ENCODE measurements at places on chromosomes 13 and 19. TPM values are rescaled to one million over a fixed set of nuclear protein-coding genes. Genes with fewer than 3 reads are reported as not detected.
A peak's percentile ranks its signal among the peaks of the same experiment; 100 is the strongest.

DNA sequence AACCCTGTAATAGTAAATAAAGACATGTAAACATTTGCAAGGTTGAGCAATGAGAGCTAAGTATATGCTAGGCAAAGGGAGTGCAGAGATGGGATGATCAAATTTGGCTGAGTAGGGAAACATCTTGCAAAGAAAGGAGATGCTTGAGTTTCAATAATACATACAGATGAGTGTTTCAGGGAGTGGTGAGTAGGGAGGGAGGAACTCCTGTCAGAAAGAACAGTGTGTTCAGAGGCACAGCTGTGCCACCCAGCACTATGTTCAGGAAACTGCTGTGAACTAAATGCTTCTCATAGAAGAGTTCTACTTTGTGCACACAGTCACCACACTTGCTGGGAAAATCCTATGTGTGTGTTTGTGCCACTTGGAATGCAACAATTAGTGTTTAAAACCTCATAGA is 1077.1 kb downstream of the UQCRFS1 start:
- no peak overlapping the region for H3K4me3 ChIP-seq
- H3K27ac ChIP-seq, result no peak overlapping the region
- H3K36me3 ChIP-seq, result no peaks in the 10 kb centered on the region
- DNase-seq, result no peak
- no peaks in the 10 kb centered on the region for H3K4me1 ChIP-seq

DNA sequence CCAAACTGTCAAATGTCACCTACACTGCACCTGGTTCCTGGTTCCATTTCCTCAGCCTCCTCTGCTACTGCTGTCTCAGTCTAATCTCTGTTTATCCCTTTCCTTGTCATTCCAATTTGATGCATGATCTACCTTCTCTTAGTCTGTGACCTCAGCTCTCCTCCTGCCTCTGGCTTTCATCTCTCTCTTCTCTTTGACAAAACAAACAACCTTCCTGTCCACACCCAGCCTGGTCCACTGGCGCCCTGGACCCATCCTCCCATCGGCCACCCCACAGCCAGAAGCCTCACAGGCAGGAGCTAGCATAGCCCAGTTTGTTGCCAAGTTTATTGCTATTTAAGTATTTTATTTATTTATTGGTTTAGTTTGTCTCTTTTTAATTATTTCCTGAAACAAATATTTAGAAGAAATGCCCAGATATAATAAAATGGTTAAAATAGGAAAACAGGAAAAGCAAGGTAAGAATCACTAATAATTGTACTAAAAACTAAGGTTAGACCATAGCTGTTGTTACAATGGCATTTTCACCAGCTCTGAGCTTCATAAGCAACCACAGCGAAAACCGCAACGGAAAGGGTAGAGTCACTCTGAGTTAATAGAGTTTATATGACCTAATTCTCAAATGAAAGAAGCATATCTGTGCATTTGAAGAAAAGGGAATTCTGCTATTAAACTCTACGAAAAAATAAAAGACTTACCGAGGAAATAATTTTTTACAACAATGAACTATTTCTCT is 68.6 kb downstream of the EFNB2 start:
- H3K27me3 ChIP-seq, result no peaks in the 10 kb centered on the region
- no peak overlapping the region for H3K27ac ChIP-seq
- no peaks in the 10 kb centered on the region for H3K36me3 ChIP-seq
- peaks cover 17% of the 10 kb centered on the region for H3K4me1 ChIP-seq
- H3K4me3 ChIP-seq, result no peak overlapping the region
- no peak for DNase-seq

- no peak overlapping the region for H3K4me3 ChIP-seq
- DNase-seq, result no peak
- H3K27me3 ChIP-seq, result no peaks in the 10 kb centered on the region
- no peaks in the 10 kb centered on the region for H3K36me3 ChIP-seq
Measured at GRCh38 chr13:64704121-64704649, 2526.0 kb downstream of the PCDH9 start.

DNA sequence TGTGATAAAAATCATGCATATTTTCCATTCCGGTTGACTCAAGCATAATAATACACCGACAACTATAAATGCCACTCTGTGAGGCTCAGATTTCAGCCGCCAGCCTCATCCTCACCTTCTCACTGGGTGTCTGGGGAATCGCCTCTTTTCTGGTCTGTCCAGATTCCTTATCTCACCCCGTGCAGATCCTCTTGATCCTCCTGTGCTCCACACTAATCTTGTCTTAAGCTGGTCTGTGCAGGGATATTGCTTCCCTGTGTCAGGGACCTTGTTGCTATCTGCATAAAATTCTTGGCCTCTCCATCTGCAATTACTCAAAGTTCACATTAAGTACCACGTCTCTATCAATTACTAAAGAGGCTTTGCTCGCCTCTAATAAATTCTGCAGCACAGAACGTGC is 116.6 kb upstream of the SPACA7 start:
- H3K36me3 ChIP-seq, result no peaks in the 10 kb centered on the region
- H3K27me3 ChIP-seq, result no peaks in the 10 kb centered on the region
- no peak overlapping the region for H3K27ac ChIP-seq
- H3K4me1 ChIP-seq, result no peaks in the 10 kb centered on the region
- no peak overlapping the region for H3K4me3 ChIP-seq

DNA sequence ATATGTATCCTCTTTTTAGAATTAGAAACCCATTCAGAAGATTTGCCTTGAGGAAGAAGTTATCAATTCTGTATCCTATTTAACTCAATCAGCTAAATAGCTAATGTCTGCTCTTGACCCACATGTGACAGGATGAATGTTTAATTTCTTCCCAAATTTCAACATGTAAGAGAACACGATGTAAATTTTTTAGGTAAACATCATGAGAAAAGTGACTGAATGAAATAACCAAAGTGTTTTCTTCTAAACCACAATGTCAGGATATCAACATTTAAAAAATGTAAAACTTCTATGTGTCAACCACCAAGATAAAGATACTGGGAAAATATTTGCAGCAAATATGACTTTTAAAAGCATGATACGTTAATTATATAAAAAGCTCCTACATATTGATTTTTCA is 302.4 kb downstream of the DCT start:
- H3K4me3 ChIP-seq, result no peak overlapping the region
- peaks cover 50% of the 10 kb centered on the region for H3K4me1 ChIP-seq
- no peak for DNase-seq
- H3K36me3 ChIP-seq, result peaks cover 4% of the 10 kb centered on the region
- no peaks in the 10 kb centered on the region for H3K27me3 ChIP-seq

GRCh38 chr13:48296528-48296927 is 7.0 kb upstream of the RB1 start:
- H3K27ac ChIP-seq, result no peak overlapping the region
- no peak overlapping the region for H3K4me3 ChIP-seq
- no peak for DNase-seq
- H3K4me1 ChIP-seq, result no peaks in the 10 kb centered on the region

- H3K4me3 ChIP-seq, result no peak overlapping the region
- no peak for DNase-seq
- H3K27me3 ChIP-seq, result no peaks in the 10 kb centered on the region
Measured at GRCh38 chr13:46006688-46007452, 45.7 kb downstream of the ZC3H13 start.

DNA sequence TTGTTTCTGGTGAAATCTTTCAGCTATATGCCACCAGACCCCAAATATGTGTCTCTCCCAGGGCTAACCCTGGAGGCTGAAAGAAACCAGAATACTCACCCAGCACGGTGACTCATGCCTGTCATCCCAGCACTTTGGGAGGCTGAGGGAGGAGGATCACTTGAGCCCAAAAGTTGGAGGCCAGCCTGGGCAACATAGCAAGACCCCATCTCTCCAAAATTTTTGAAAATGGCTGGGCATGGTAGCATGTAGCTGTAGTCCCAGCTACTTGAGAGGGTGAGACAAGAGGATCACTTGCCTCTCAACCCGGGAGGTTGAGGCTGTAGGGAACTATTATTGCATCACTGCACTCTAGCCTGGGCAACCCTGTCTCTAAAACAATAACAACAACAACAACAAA is 76.1 kb upstream of the UQCRFS1 start:
- H3K4me1 ChIP-seq, result no peaks in the 10 kb centered on the region
- DNase-seq, result no peak
- no peaks in the 10 kb centered on the region for H3K36me3 ChIP-seq
- no peaks in the 10 kb centered on the region for H3K27me3 ChIP-seq
- no peak overlapping the region for H3K27ac ChIP-seq
- H3K4me3 ChIP-seq, result no peak overlapping the region

DNA sequence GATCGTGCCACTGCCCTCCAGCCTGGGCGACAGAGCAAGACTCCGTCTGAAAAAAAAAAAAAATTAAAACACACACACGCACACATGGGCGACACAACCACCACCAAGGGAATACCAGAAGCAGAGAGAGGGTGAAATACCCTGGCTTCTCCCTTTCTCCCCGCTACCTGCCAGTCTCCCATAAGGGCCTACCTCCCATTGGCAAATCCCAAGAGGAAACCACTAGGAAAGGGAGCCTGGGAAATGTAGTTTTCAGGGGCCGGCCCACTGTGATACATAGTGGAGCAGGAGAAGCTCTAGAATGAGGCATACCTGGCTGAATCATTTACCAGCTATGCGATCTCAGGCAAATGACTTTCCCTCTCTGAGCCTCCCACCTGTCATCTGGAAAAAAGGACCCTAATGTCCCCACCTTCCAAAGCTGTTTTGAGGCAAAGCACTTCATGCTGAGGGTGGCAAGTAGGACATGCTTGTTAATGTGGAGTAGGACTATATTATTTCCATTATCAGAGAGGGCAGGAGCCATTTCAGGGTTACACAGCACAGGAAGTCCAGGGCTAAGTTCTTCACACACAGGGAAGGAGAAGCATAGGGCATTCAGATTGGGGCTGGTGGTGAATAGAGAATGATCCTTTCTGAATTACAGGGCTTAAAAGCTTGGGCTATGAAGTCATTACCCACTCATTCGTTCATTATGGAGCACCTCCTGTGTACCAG is 14.3 kb upstream of the HNRNPUL1 start:
- H3K27ac ChIP-seq, result no peak overlapping the region
- no peaks in the 10 kb centered on the region for H3K27me3 ChIP-seq
- peaks cover 54% of the 10 kb centered on the region for H3K36me3 ChIP-seq
- DNase-seq, result no peak

DNA sequence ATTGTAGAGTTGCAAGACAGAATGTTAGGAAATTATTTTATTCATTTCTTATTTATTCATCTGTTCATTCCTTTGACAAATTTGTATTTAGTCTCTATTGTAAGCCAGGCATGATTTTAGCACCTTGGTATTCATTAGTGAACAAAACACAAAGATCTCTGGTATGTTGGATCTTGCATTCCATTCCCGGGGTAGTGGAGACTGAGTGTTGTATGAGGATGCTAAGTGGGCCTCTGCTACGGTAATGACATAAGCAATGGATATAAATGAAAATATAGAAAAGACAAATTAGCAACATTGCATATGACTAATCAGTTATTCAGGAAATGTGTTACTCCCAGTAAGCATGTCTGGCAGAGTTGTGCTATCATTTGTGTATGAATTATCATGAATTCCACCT is 449.3 kb downstream of the PCDH17 start:
- H3K4me3 ChIP-seq, result no peak overlapping the region
- DNase-seq, result no peak
- no peaks in the 10 kb centered on the region for H3K4me1 ChIP-seq
- H3K27me3 ChIP-seq, result no peaks in the 10 kb centered on the region

DNA sequence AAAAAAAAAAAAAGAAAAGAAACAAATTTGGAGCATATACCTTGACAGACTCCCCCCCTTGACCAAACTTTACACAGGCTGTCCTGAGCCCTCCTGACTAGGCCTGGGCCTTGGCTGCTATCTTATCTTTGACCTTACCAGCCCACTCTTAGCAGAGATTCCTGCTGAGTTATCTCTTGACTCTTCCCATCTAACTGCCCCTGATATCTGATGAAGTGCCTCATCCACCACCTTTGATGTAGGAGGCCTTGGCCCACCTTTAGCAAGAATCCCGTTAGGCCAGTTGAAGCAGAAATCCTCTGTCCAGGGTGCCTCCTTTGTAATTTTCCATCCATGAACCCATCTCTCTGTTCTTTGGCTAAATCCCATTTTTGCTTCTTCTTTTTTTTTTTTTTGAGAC is 43.6 kb downstream of the NLRP12 start:
- no peaks in the 10 kb centered on the region for H3K27me3 ChIP-seq
- H3K36me3 ChIP-seq, result no peaks in the 10 kb centered on the region
- DNase-seq, result no peak
- no peaks in the 10 kb centered on the region for H3K4me1 ChIP-seq

GRCh38 chr19:2457394-2458037 is 757 bp upstream of the LMNB2 start:
- H3K4me1 ChIP-seq, result peaks cover 27% of the 10 kb centered on the region
- peak overlapping the region; percentile 76 for H3K4me3 ChIP-seq
- H3K27ac ChIP-seq, result peak overlapping the region; percentile 92
- no peaks in the 10 kb centered on the region for H3K27me3 ChIP-seq
- no peaks in the 10 kb centered on the region for H3K36me3 ChIP-seq

GRCh38 chr13:110152351-110152750 is 154.6 kb downstream of the COL4A1 start:
- no peaks in the 10 kb centered on the region for H3K27me3 ChIP-seq
- H3K4me3 ChIP-seq, result no peak overlapping the region
- peaks cover 4% of the 10 kb centered on the region for H3K4me1 ChIP-seq
- no peak for DNase-seq
- H3K36me3 ChIP-seq, result peaks cover 74% of the 10 kb centered on the region

The POLR2I gene
- 61.8 TPM for total RNA-seq

The F2RL3 gene
- total RNA-seq, result 0.08 TPM

The NCCRP1 gene
- total RNA-seq, result not detected

The PGLYRP2 gene
- not detected for total RNA-seq

The FCAR gene
- not detected for total RNA-seq

All from osteocyte (in vitro differentiated cells).